Activated CD8-positive, alpha-beta memory T cell treated with anti-CD3 and anti-CD28 coated beads for 1 hour (primary cell): ENCODE measurements at places on chromosomes 3 and 15.

DNA sequence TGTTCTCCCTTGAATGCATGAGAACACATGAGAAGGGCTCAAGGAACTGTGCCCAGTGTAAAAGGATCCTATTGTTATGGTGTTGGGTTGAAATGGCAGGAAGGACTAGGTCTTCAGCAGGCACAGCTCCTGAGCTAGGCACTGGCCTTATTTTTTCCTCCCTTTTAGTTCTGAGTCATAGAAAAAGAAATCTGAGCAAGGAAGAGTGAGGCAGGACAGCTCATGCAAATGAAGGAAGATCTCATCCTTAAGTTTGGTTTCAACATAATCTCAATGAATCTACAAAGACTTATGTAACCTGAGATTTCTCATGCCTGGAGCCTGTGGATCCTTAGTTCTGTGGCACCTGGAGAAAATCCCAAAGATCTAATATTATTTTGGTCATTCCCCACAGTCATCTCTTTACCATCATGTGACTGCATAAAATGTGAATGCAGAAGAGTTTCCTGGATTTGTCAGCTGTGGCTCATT, 188.6 kb upstream of the TBL1XR1 start:
- DNase-seq: no peak

- DNase-seq: no peak
These were observed 67.2 kb downstream of the LRRK1 start for GRCh38 chr15:100986158-100986896.

GRCh38 chr3:14725013-14725412, 50.1 kb downstream of the C3orf20 start:
- no peak for DNase-seq

DNA sequence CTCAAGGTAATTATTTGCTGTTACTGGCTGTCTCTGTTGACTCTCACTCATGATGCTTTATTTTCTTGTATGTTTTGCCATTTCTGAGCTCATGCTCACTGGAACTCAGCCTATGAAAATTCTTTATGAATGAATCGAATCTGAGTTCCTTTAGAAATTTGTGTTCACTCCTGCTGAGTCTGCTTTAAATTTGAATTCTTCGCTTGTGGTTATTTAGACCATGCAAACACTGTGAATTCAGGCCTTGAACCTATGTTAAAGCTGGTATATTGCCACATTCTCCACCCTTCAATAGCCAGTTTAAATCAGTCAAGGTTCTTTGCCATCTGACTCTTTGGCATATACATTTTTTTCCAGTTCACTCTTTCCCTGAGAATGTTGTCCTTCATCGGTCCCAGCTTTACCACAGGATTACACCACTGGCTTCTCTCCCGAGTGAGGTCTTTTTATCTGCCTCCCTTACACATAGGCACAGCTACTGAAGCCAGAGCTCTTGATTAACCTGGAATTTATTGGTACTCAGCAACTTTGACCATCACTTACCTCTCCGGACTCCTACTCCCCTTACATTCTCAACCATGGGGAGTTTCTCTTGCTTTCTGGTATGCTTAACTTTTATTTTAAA, 400.6 kb downstream of the VPS13C start:
- DNase-seq: no peak

DNA sequence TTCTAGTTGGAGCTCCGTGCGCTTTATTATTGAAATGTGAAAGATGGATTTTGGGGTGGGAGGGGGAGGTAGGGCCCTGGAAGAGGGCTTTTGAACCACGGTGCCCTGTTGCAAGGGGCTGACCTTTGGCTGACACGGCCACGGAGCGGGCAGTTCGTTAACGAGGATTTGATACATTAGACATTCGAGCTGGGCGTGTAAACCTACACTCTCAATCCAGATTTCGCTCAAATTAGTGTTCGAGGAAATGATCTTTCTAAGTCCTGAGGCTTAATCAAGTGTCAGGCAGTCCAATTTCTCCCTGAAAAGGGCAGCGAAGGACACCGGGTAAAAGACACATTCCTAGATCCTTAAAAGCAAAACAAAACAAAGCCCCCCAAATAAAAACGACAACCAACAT, 13.0 kb downstream of the ZIC1 start:
- no peak for DNase-seq

GRCh38 chr15:40389824-40390595, 7.5 kb downstream of the KNSTRN start:
- DNase-seq: no peak

GRCh38 chr3:189144645-189145044, 27.1 kb upstream of the TPRG1 start:
- DNase-seq: no peak

GRCh38 chr15:67043939-67044771, 21.2 kb upstream of the SMAD3 start:
- DNase-seq: no peak

DNA sequence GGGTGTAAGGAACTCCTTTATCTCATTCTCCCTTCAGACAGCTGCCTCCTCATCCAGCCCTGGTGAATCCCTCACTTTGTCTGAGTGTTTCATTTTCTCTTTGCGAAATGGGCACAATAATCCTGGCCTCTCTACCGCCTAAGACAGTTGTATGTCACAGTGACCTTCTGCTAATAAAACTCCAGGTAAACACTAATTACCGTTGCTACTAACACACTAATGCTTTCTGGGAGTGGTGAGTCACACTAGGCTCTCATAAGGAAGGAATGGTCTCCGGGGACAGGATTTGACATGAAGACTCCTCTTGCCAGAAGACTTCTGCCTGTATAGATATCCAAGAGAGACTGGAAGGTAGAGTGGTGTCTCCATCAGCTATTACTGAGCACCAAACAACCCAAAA, 71.7 kb upstream of the SNRK start:
- no peak for DNase-seq

GRCh38 chr3:177337541-177338331, 140.5 kb upstream of the TBL1XR1 start:
- no peak for DNase-seq

DNA sequence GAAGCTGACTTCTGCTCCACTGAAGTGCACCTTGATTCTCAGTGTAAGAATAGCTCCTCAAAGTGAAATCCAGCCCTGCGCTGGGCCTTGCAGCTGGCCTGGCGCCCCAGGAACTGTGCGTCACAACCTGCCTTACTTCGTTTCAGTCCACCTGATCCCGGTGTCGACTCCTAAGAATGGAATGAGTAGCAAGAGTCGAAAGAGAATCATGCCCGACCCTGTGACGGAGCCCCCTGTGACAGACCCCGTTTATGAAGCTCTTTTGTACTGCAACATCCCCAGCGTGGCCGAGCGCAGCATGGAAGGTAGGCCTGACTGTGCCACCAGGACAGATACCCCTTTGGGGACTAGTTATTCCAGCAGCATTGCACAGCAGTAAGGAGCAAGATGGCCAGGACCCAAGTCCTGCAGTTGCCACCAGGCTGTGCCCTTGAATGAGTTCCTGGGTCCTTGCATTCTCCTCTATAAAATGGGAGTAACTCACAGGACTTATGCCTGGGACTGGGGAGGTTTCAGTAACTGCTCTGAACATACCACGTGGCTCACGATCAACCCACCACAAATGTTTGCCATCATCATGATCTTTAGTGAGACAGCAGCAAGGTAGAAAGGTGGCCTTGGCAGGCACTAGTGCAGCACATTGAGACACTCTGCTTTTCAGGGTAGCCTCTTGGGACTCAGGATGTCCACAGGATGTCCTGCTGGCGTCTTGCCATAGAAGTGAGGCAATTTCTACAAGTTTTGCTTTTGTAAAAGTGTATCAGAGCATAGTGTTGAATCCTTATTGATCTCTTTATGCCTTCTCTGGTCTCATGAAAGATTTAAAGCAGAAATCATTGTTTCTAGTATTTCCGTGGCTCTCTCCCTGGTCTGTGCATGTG, 46.8 kb downstream of the PXYLP1 start:
- no peak for DNase-seq

- no peak for DNase-seq
These were observed 8.1 kb upstream of the LRRC2 start for GRCh38 chr3:46574243-46574646.

GRCh38 chr3:69986419-69986818, 13.1 kb upstream of the SAMMSON start:
- no peak for DNase-seq

DNA sequence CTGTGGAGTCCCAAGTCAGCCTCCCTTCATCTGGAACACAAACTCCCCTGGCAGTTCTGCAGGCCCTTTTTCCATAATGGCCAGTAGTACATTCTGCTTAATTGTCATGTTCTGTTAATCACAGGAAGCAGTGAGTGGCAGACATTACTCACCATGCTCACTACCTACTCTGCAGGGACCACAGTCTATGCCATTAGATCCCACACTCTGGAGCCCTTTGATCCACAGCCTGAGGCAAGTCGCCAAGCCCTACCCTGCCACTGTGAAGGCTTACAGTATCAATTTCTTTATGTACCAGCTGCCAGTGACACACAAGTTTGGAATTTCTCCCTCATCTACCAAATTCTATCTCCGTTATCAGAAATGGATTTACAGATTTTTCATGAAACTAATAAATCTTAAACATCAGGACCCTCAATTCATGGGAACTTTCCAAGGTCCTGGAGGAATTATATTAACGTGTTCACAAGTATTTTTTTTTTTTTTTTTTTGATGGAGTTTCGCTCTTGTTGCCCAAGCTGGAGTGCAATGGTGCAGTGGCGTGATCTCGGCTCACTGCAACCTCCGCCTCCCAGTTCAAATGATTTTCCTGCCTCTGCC, 20.6 kb upstream of the WWTR1 start:
- DNase-seq: no peak

DNA sequence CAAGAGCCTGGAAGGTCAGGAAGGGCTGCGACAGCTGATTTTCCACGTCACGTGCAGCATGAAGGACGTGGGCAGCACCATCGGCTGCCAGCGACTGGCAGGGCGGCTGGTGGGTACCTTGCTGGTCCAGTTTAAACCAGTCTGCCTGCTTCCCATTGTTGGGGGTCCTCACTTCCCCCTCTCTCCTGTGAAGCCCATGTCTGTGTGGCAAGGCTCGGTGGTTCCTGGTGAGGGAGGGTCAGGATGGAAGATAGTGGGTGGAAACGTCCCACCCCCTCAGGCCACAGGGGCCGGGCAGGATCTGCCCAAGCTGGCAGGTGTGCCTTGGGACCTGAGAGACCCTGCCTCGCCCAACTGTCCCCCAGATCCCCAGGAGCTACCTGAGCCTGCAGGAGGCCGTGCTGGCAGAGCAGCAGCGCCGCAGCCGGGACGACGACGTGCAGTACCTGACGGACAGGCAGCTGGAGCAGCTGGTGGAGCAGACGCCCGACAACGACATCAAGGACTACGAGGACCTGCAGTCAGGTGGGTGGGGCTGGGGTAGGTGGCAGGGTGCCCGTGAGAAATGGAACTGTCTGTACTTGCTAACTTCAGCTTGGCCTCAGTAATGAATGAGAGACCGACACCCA, 108.2 kb downstream of the LRRK1 start:
- DNase-seq: no peak

DNA sequence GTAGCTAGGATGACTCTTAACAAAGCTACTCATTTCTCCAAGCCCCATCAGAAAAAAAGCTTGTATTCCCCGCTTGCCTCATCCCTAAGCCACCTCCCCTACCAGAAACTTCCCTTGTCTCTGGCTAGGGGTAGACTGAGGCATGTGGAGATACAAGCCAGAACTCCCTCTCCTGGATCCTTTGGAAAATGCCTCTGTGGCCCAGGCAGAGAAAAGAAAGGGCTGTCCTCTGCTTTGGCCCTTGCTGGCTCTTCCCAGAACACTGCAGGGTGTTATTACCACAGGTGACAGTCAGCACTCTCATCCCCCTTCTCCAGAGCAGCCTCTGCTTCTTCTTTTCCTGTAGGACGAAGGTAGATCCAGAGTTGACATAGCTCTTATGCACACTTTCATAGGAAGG, 15.2 kb downstream of the RMDN3 start:
- DNase-seq: no peak

DNA sequence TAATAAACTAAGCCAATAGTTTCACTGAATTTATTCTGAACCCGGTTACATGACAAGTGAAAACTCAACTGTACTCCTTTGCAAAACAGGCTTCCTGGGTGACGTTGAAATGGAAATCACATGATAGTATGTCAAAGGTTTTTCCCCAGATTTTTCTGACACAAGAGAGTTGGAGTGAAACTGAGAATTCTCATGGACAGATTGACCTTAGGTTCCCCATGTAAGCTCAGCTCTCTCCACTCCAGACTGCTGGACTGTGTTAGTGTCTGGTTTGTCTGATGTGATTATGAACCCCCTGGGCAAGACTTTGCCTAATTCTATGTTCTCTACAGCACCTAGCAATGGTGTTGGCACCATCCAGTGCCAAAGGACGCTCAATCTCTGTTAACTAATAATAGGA, 219.7 kb upstream of the COL8A1 start:
- DNase-seq: no peak

DNA sequence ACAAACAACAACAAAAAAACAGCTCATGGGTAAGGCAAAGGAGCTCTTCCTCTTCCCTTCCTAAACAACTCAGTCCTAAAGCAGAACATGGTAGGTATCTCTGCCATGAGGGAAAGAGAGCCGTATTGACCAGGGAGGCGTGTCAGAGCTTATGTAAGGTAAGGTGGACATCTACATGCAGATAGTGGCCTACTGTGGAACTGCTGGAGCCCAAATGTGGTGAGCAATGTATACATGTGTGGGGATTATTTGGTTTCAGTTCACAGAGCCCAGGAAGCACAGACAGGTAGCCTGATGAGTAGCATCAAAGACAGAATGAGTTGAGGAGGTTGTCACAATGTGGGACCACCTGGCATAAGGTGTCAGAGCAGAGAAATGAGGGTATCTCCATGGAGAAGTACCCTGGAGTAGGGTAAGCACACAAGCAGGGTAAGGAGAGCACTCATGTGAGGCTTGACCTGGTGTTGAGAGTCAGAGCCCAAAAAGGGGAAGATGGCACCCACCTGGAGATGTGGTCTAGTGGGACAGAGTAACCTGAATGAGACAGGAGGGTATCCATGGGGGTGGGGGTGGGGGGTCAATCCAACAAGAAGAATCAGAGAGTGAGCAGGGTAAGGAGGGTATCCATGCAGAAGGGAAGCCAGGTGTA, 45.5 kb downstream of the DENND6A start:
- no peak for DNase-seq

DNA sequence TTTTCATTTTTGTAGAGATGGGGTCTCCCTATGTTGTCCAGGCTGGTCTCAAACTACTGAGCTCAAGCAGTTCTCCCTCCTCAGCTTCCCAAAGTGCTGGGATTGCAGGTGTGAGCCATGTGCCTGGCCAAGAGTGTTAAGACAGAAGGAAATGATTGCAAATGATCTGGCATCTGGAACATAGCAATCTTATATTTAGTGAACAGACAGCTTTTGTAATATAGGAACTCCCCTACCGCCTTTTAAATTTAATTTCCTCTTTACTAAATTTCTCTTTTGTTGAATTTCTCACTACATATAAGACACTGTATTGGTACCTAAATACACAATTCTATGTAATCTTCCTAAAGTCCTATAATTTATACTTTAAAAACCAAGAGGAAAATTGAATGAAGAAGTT, 13.1 kb downstream of the ANO10 start:
- DNase-seq: no peak

GRCh38 chr3:131883711-131884407, 151.0 kb downstream of the CPNE4 start:
- DNase-seq: no peak
